ENCODE measurements at places on chromosomes 12 and 14.

DNA sequence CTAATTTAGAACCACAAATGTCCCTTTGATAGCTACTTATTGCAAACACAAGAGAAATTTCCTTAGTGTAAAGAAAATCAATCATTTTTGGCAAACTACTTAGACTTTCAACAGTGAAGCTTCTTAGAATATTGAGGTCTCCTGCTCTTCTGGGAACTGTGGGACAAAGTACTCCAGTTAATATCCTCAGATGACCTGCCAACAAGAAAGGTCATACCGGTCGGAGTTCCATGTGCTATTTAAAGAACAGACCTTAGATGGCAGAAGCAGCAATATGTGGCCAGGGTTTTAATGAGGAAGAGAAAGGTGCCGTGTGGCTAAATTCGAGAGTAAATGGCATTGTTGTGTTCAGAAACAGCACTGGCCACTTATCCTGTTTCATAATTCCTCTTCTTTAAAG lies 114.7 kb upstream of the AMIGO2 start:
- DNase-seq, result no peak

- DNase-seq, result no peak
Measured at GRCh38 chr14:95344536-95344935, 24.8 kb upstream of the CLMN start.

GRCh38 chr14:87278415-87278814 lies 714.6 kb downstream of the GALC start:
- DNase-seq, result no peak

GRCh38 chr14:90060965-90061684 lies 669 bp upstream of the KCNK13 start:
- DNase-seq, result no peak

GRCh38 chr12:96170328-96170727 lies 23.8 kb upstream of the ELK3 start:
- no peak for DNase-seq

GRCh38 chr12:111482462-111482861 lies 76.7 kb downstream of the SH2B3 start:
- no peak for DNase-seq
